ENCODE measurements at places on chromosomes 5 and 9.

DNA sequence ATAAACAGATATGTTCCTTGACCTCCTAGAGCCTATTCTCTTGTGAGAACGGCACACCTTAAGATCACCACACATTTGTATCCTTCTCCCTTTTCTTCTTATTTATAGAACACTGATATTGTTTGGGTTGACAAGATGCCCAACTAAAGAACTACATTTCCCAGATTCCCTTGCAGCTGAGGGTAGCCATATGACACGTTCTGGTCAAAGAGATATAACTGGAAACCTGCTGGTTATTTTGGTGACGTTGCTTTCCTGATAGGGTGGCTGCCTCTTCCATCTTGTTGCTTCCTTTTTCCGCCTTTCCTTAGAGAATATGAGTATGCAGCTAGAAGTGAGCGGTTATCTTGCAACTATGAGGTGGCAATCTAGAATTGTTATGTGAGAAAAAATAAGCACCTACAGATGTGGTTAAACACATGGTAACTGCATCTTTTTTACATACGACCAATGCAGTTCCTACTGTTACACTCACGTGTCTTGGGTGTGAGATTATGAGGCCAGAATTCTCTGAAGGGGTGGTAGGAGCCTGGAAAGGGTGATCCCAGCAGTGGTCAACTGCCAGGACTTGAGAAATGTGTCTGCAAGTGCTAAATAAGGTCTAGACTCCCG is 72.9 kb downstream of the SEC61B start:
- no peak for DNase-seq

- DNase-seq: no peak
These were observed 118.7 kb upstream of the ATP10B start for GRCh38 chr5:160970605-160971191.

DNA sequence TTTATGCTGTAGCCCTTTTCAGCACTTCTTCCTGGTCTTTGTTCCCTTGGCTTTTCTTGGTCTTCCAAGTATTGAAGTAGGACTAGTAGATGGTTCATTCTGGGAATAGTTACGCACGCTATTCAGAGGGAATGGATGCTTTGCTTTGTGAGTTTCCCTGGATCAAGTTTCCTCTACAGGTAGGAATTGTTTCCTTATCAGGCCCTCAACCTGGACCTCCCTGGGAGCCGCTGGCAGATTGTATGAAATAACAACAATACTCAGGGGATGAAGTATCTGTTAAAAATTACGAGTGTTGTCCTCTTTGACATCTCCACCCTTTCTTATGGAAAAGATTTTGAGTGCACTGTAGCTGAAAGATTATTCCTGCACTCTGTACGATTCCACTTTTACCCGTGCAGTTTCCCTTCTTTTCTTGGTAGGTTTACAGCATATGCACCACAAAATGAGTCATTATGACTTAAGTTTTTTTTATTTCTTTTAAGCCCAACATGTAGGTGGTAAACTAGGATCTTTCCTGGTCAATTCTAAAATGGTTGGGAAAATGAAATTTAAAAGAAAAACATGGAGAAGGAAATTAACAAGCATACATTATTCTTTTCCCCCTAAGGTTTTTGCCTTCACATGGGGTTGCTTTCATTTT is 57.9 kb downstream of the ARHGAP26 start:
- no peak for DNase-seq

DNA sequence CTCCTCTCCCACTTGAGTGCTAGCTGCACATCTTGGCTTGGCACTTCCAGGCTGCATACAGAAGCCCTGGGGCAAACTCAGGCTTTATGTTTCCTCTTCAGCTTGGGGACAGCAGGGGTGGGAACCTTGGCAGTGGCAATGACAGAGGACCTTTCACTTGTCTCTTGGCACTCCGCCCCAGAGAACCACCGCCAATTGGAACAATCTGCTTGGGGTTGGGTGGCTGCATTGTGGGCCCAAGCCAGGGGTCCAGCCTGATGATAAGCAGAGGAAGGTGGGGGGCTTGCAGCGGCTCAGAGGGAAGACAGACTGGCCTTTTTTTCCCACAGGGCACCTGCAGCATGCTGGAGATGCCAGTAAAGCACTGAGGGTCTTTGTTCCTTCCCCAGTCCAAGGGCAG is 179.0 kb upstream of the NMUR2 start:
- no peak for DNase-seq

- DNase-seq: no peak
These were observed 42.7 kb downstream of the NKD2 start for GRCh38 chr5:1051366-1051720.

GRCh38 chr9:18056993-18057369 is 417.0 kb upstream of the ADAMTSL1 start:
- DNase-seq: no peak

DNA sequence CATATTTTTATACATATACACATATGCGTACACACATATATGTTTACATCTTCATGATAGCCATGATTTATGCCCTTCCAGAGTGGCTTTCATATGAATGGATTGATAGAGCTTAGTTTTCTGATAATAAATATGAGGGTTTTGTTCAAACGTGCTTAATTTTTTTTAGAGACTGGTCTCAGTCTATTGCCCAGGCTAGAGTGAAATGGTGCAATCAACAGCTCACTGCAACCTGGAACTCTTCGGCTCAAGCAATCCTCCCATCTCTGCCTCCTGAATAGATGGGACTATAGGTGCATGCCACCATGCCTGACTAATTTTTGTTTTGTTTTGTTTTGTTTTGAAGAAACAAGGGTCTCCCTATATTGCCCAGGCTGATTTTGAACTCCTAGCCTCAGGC is 48.6 kb upstream of the ZSWIM6 start:
- no peak for DNase-seq

- DNase-seq: no peak
These were observed 91.7 kb downstream of the HRH2 start for GRCh38 chr5:175749591-175749990.

DNA sequence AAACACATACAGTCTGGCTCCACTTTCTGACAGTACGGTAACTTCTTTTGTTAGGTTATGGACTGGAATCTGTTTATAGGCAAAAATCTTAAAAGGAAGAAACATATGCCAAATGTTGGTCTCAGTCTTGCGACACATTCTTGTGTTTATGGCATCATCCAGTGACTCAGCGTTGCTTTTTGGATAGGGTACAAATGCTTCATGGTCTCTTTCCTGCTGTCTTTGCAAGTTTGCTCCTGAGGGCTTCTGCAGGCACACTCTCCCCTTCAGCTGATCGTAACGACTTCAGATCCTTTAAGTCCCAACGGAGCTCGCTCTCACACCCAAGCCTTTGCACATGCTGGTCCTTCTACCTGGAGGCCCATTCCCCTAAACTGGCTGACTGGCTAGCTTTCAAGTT is 23.6 kb upstream of the TNFSF8 start:
- no peak for DNase-seq

- no peak for DNase-seq
These were observed 27.0 kb downstream of the TCF7 start for GRCh38 chr5:134141331-134142050.

DNA sequence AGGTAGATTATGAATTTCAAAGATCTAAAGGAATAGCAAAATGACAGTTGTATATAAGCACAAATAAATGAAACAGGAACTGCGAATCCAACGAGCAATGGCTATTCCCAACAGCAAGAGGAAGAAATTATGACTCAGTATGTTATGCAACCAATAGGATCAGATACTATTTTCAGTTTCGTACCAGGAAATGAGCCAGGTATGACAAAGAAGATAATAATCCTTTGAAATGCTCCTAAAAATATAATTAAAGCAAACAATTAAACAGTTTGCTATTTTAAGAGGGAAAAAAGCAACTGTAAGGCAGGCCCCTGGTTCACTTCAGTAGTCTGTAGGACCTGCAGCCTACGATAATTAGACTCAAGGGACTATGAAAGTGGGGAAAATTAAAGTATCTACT is 58.9 kb downstream of the AUH start:
- peak; percentile 25 for DNase-seq

GRCh38 chr5:73256862-73257261 is 83.9 kb downstream of the TMEM174 start:
- no peak for DNase-seq

GRCh38 chr5:57650360-57651069 is 167.9 kb upstream of the ACTBL2 start:
- no peak for DNase-seq

GRCh38 chr9:20437476-20437875 is 184.8 kb downstream of the MLLT3 start:
- DNase-seq: no peak

DNA sequence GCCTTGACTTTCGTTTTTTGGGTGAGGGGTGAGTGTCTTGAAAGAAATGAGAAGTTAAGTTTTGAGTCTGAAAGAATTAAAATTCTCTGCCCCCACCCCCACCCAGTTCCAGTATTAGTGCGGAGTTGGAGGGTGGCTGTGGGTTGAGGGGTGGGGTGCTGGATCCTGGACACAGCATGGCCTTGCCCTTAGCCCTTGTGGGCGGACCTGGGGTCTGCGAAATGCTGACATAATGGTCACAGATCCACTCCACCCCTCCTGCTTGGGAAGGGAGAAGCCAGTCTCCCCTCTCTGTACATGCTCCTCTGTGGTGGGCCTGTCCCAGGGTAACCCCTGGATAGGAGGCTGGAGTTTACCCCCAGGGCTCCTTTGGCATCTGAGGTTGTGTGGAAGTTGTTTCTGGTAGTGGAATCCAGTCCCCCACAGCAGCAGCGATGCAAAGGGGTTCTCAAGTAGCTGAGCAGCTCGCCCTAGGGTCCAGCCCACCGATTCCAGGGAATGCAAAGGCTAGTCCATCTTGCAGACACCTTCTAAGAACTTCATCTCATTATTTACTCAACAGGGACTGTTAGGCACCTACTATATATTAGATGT is 42.8 kb upstream of the TCF7 start:
- DNase-seq: no peak

GRCh38 chr5:130138406-130139045 is 234.3 kb downstream of the CHSY3 start:
- DNase-seq: no peak

DNA sequence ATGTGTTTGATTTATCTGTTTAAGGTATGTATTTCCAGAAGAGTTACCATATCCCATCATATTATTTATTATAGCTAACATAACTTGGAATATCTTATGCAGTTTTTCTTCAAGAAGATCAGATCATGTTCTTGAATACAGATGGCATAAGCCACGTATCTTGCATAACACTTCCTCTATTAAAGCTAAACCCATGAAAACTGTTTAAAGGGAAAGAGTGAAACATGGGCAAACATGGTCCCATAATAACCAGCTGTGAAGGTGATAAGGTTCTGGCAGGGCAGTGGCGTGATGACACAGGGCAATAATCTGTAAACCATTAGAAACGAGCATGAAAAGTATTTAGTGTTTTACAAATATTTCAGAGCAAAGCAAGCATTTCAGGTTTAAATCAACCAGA is 34.2 kb downstream of the EFNA5 start:
- DNase-seq: no peak

- DNase-seq: no peak
These were observed 71.3 kb downstream of the GPR21 start for GRCh38 chr9:123104807-123105206.

GRCh38 chr9:114483499-114483898 is 21.8 kb downstream of the WHRN start:
- DNase-seq: no peak

GRCh38 chr5:22242532-22242931 is 610.6 kb downstream of the CDH12 start:
- DNase-seq: no peak

GRCh38 chr5:144467792-144468191 is 297.1 kb downstream of the KCTD16 start:
- DNase-seq: no peak

DNA sequence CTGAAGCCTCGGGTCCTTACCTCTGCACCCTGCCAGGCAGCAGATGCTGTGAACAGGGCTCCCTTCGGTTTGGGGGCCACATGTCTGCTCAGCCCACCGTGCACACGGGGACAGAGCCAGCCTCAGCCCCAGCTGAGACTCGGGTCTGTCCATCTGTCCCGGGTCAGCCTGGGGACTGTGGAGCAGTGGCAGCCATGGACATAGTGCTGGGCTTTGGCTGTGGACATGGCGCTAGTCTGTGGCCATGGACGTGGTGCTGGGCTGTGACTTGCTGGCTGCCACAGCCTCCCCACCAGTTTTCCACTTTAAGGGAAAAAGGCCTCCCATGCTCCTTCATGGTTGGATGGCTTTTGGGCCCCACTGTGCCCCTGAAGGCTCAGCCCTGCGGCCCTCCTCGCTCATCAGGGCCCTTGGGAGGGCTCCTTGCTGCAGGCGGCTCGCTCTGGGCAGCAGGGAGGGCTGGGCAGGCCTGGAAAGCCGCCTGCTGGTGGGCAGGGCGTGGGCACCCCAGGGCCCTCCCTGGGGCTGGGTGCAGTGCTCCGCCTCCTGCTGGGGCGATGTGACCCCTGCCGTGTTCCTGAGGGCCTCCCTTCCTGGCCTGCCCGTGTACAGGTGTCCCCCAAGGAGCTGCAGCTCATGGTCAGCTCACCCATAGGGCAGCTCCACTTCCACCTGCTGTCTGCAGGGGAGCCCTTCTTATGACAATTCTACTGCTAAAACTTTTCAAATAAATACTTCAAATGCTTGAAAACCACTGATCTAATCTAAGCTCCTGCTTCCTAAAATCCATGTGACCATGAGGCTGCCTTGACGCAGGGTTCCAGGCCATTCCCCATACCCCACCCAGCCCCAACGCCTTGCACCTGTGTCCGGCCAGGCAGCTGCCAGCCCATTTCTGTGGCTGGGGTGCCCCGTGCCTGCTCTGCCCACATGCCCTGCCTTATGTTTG is 112.1 kb upstream of the LMX1B start:
- DNase-seq: no peak

- DNase-seq: no peak
These were observed 8.9 kb downstream of the PPP1R26 start for GRCh38 chr9:135488527-135488926.
